Pons (tissue), 1 donor: ENCODE measurements at places on chromosomes 2 and 18.
A peak's percentile ranks its signal among the peaks of the same experiment; 100 is the strongest.

- no peak for DNase-seq
These were observed 238.2 kb upstream of the MYT1L start for GRCh38 chr2:2569306-2569705.

- no peak for DNase-seq
These were observed 471.1 kb upstream of the SMIM21 start for GRCh38 chr18:75898651-75899050.

GRCh38 chr2:146572598-146572997, 1272.2 kb upstream of the ACVR2A start:
- no peak for DNase-seq

GRCh38 chr2:7866825-7867224, 815.0 kb upstream of the ID2 start:
- DNase-seq = no peak

DNA sequence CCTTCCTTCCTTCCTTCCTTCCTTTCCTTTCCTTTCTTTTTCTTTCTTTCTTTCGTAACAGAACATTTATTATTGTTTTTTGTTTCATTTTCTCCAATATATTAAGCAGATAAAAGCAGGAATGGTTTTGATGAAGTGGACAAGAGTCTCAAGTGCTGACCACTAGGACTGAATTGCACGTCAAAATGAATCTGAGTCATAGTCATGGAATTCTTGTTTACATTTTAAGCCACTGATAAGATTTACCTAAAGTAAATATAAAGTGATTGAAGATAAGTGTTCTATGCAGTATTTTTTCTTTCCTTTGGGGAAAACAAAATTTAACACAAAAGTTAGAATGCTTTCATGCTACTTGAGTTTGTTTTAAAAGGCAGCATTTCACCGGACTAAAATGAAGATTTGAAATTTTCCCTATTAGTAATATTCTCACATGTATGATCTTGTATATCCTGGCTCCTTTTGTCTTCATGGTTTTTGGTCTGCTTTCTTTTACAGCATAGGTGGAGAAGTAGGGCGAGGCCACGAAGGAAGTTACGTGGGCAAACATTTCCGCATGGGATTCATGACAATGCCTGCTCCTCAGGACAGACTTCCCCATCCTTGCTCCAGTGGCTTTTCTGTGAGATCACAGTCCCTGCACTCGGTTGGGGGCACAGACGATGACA, 113.5 kb downstream of the NYAP2 start:
- no peak for DNase-seq

DNA sequence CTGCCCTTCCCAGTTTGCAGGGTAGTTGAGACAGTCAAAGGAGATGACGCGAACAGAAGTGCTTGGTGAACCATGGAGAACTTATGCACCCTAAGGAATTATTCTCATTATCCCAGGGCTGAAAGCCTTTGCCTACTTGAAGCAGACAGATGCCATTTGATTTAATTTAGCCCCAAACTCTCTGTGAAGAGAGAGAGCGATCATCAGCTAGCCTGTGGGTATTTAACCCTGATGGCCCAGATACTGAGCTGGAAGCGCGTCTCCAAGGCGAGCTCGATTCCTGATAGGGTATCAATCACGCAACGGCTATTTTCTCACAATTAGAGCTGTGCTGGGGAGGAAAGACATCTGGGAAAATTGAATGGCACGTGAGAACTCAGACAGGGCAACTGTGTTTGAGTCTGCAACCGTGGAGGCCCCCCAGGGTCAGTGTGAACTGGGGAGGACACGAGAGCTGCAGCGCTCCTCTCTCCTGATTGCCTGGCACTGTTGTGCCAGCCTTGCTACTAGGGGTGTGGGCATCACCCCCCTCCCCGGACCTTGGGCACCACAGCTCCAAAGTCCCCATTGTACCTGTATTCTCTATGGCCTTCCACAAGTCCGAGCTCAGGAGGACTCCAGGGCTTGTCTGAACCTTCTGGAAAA, 73.2 kb downstream of the CAPN13 start:
- no peak for DNase-seq

DNA sequence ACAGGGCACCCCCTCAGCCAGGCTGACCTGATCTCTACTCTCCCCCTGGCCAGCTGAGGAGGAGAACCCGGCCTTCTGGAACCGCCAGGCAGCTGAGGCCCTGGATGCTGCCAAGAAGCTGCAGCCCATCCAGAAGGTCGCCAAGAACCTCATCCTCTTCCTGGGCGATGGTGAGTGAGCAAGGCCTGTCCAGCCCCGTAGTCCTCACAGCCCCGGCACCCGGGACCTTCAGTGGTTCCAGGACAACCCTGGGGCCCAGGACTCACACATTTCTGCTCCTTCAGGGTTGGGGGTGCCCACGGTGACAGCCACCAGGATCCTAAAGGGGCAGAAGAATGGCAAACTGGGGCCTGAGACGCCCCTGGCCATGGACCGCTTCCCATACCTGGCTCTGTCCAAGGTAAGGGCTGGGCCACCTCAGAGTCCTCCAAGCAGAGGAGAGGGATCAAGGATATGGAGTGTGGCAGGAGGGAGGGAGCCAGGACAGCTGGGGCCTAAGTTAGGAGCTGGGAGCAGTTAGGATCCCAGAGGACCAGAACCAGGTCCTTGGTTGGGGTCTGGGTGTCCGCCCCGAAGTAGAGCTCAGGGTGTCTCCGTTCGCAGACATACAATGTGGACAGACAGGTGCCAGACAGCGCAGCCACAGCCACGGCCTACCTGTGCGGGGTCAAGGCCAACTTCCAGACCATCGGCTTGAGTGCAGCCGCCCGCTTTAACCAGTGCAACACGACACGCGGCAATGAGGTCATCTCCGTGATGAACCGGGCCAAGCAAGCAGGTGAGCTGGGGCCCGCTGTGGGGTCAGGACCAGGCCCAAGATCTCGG, 555 bp downstream of the ALPI start:
- no peak for DNase-seq

DNA sequence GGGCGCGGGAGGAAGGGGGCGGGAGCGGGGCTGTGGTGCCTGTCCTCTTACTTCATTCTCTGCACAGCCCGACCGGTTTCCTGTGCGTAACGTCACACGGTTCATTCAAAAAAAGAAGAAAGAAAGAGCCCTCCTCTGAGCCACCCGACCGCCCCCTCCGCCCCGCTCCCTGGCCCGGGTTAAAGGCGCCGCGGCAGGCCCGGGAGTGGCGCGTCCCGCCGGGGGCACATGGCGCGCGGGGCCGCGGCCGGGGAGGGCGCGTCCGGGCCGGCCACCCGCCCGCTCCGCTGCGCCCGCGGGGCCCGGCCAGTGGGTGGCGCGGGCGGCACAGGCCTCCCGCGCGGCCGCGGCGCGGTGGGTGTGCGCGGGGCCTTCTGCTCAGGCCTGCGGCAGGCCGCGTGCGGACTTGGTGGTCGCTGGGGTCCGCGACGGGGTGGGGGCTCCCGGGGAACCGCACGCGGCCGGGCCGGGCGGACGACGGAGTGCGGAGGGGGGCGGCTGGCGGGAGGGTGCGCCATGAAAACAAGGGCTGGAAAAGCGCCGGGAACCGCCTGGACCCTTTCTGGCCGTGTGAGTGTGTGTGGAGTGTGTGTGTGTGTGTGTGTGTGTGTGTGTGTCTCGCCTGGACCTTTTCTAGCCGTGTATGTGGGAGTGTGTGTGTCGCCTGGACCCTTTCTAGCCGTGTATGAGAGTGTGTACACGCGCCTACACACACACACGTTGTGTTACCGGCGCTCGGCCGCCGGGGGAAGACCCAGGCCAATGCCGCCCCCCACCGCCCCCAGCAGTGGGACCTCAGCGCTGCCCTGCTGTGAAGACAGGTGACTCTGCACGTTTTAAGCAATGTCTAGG, 780 bp upstream of the BCL2 start:
- peak; percentile 87 for DNase-seq

DNA sequence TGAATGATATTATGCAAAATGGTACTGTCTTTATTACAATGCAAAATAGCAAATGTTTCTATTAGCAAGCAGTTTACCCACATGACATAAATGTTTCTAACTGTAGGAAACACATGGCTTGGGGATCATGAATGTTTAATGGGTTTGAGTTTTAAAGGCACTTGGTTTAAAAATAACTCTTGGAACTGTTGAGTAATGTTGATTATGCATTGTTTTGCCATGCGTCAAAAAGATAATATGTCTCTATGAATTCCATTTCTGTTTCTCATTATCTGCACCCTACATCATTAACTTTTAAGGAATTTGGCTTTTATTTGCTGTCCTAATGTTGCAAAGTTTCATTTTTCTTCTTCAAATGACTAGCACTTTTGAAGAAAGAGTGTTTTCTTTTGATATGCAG, 1355.5 kb downstream of the SUCLG1 start:
- DNase-seq = no peak

- DNase-seq = no peak
These were observed 761.5 kb upstream of the SOX11 start for GRCh38 chr2:4930704-4931103.

GRCh38 chr2:222180619-222181018, 118.2 kb downstream of the PAX3 start:
- DNase-seq = no peak

DNA sequence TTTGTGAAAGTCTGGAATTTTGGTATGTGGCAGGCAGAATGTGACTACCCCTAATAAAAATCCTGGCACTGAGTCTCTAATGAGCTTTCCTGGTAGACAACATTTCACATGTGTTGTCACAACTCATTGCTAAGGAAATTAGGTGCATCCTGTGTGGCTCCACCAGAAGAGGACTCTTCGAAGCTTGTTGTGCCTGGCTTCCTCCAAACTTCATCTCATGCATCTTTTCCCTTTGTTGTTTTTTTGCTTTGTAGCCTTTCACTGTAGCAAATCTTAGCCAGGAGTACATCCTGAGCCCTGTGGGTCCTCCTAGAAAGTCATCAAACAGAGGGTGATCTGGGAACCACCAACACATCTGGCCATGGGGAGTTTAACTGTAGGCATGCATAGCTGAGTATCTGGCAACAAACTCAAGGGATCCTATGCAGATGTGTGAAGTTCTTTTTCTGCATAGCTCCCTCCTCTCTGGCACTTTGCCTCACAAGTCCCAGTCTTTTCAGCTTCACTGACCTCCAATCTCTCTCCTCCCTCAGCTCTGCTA, 42.1 kb upstream of the SERTAD2 start:
- no peak for DNase-seq

- no peak for DNase-seq
These were observed 74.9 kb upstream of the AGAP1 start for GRCh38 chr2:235418918-235419317.

GRCh38 chr18:70058916-70059315, 111.2 kb upstream of the CD226 start:
- DNase-seq = no peak

GRCh38 chr2:141582213-141582612, 548.6 kb downstream of the LRP1B start:
- DNase-seq = no peak

DNA sequence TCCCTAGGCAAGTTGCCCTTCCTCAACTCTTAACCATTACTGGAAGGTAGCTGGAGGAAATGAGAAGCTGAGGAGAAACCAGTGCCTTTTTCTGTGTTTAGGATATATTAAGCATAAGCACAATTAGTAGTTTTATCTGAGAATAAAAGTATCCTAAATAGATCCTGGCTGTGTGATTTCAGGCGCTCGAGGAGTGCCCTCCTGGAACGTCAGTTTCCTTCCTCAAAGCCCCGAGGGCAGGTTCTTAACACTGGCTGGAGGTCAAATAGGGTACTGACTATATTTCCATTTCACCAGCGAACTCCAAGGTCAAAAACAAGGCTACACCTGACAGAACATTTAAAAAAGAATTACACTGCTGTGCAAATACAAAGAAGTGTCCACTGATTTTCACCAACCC, 1.5 kb upstream of the STON1 start:
- no peak for DNase-seq

- no peak for DNase-seq
These were observed 217.7 kb downstream of the PRKCE start for GRCh38 chr2:45869165-45869501.

GRCh38 chr2:5540856-5541255, 151.3 kb upstream of the SOX11 start:
- DNase-seq = no peak

DNA sequence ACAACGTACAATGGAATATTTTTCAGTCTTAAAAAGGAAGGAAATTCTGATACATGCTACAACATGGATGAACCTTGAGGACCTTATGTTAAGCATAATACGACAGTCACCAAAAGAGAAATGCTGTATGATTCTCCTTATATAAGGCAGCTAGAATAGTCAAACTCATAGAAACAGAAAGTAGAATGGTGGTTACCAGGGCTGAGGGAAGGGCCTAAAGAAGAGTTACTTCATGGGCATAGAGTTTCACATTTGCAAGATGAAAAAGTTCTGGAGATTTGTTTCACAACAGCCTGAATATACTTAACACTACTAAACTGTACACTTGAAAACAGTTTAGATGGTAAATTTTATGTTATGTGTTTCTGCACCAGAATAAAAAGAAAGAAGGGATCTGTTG, 113.3 kb downstream of the GALNT1 start:
- no peak for DNase-seq

DNA sequence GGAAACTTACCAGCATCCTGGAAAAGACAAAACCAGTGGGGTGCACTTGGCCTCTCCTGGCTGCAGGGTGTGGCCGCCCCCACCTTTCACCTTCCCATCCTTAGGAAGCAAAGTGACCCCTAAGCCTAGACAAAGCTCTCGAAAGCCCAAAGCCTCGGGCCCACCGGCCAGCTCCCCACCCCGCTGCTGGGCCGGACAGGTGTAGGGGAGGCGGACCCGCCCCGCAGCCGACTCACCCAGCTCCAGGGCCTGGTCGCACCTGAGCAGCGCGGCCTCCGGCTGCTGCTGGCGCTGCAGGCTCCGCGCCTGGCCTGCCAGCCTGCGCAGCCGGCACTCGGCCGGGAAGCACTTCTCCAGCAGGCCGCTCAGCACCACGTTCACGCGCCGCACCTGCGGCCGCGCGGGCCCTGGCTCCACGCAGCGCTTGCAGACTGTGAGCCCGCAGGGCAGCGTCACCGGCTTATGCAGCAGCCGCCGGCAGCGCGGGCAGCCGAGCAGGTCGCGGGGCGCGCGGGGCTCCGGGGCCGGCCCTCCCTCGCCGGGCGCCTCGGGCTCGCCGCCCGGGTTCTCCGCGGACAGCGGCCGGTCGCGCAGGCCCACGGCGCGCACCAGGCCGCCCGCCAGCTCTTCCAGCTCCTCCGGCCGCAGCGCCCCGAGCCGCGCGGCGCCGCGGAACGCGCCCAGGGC, 979 bp downstream of the LONRF2 start:
- peak; percentile 11 for DNase-seq

- no peak for DNase-seq
These were observed 29.6 kb downstream of the SLC25A12 start for GRCh38 chr2:171864357-171864985.

DNA sequence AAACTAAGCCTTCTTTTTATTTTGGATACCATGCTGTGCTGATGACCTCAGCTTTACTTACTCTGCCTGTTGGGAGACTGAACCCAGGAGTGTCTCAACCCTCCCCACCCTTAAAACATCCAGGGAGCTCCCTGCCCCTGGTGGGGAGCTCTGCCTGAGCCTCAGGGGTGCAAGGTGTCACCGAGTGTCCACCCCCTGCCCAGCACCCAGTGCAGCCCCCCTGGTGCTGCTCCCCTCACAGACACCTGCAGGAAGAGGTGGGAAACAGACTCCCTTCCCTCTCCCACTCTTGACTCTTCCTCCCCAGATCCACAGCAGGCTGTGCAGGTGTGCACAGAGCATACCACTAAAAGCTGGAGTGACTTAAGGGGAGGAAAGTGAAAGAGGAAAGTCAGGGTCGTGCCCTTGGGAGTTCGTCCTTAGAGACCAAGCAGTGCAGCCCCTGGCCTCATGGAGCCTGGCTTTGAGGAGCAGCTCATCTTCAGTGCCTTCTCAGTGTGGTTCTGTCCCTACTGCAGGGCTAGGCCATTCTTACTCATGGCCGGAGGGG, 51.3 kb downstream of the MYO7B start:
- DNase-seq = no peak

GRCh38 chr2:186060744-186061440, 322.3 kb downstream of the FSIP2 start:
- DNase-seq = no peak

GRCh38 chr18:54672846-54673475, 81.9 kb downstream of the DYNAP start:
- DNase-seq = no peak
